ENCODE measurements at places on chromosomes 16 and 17.

DNA sequence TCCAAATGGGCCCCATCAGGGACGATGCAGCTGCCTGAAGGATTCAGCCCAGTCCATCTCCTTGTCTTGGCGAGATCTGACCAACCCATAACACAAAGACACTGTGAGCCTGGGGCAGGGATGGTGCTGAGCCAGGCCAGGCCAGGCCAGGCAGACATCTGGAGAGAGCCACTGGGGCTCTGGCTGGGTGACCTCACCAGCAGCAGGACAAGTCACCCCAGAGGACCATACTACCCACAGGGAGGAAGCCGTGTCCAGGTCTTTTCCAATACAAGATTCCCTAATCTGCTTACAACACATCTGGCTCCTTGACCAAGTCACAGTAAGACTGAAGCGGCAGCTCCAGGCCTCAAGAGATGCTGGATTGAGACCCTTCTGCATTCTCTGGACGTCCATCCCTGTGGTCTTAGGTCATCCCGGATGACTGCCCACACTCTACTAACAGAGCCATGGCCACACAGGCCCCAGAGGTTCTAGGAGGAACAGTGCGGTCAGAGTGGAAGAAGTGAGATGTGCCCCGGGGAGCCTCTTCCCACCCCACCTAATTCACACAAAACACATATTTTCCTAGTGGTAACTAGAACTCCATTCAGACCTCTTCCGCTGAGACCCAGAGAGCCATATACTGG lies 81.8 kb upstream of the RCVRN start:
- no peak for DNase-seq

GRCh38 chr17:40323391-40324381 lies 14.7 kb downstream of the RARA start:
- DNase-seq: no peak

DNA sequence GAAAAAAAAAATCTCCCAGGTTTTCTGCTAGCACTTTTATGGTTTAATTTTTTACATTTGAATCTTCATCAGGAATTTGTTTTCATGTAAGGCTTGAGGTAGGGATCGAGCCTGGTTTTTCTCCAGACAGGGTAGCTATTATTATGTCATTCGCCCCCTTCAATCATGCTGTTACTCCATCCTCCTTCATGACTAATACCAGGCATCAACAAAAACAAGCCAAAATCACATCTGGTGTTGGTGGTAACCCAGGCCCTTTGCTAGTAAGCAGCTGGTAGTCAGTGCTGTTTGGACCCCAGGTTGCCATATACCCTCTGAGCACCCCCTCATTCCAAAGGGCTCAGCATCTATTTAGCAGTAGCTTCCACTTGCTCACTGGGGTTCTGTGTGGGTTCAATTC lies 29.5 kb downstream of the DRC3 start:
- DNase-seq: no peak

DNA sequence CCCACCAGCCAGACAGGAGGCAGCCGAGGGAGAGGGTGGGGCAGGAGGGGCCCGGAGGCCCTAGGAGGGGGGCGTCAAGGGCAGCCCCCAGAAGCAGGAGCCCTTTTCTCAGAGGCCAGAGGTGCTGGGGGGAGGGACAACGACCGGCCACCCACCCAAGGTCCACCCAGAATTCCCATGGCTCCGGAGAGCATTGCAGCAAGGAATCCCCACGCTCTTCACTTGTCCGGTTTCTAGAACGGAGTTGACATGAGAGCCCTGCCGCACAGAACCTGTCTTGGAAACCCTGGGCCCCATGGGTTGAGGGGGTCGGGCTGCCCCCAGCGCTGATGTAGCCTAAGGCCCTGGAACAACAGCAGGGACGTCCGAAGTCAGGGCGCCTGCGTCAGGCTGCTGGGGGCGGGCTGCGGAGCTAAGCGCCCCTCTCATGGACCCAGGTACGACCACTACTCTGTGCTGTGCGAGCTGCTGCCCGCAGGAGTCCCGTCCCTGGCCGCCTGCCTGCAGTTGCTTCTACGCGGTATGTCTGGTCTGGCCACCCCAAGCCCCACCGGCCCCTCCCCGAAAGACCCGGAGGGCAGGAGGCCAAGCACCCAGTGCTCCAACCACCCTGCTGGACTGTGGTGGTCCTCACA lies 11.2 kb downstream of the CYBC1 start:
- DNase-seq: no peak

GRCh38 chr17:68290268-68290954 lies 516 bp downstream of the SLC16A6 start:
- DNase-seq: peak; percentile 47

DNA sequence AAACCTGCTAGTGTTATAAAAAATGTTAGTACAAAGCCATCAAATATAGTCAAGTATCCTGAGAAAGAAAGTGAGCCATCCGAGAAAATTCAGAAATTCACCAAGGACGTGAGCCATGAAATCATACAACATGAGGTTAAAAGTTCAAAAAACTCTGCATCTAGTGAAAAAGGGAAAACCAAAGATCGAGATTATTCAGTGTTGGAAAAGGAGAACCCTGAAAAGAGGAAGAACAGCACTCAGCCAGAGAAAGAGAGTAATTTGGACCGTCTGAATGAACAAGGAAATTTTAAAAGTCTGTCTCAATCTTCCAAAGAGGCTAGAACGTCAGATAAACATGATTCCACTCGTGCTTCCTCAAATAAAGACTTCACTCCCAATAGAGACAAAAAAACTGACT lies 31.7 kb downstream of the RBBP6 start:
- no peak for DNase-seq

- no peak for DNase-seq
Observed at GRCh38 chr16:89080196-89080853, 13.3 kb upstream of the ACSF3 start.

GRCh38 chr16:86735727-86736126 lies 157.4 kb downstream of the FOXL1 start:
- DNase-seq: no peak

DNA sequence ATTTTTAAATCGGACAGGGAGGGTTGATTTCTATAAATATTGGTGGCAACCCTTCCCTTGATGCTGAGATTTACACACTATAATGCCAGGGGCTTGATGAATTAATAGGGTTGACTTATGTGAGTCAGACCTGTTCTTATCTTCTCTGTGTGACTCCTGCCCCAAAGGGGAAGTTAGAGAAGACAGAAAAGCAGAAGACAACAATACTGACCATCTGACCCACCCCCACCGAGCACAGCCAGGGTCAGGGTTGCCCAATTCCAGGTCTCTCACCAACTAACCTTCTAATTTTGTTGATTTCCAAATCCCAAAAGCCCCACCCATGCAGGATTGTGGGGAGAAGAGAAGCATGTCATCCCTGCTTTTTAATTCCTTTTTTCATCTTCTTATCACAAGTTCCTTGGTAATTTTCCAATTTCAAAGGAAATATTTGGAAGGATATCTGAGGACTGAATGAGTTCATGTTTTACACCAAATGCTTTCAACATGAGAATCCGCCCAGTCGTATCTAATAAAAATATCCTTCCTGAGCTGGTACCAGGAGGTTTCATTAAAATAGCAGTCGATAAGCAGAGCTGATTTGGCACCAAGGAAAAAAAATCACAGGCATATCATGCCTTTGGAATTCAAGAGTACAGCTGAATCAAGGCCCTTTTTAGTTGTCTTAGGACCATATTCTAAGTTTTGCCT lies 603.4 kb upstream of the CDH11 start:
- DNase-seq: no peak

GRCh38 chr17:30379303-30379902 lies 676 bp downstream of the CPD start:
- peak; percentile 18 for DNase-seq

- no peak for DNase-seq
Observed at GRCh38 chr17:71234349-71234748, 886.5 kb upstream of the SOX9 start.

- no peak for DNase-seq
Observed at GRCh38 chr16:84570739-84571403, 47.0 kb downstream of the COTL1 start.
